ENCODE measurements at places on chromosomes 12 and 14.

DNA sequence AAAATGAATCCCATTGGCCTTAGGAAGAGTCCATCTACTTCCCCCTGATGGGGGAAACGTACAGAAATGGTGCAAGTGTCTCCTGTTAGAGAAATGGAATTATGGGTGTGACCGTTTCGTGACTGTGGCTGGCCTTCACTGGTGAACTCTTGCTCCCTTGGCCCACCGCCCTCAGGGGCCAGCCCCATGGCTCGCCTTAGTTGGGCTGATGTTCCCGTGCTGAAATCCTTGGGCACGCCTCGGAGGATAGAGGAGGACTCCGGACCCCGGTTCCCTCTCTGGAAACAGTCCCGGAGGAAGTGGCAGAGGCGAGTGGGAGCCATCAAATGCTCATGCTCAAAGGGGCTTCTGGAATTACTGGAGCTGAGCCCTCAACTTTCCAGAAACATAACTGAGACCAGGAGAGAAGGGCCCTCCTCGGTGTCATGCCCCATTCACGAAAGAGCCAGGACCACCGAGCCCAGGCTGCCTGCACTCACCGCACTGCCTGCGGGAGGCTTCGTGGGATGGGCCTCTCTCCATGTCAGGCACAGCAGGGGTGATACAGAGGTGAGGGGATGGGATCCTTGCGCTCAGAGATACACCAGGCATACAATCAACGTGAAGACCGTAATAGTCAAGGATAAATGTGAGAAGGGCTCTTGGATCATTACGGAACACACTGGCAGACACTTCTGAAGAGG lies 10.1 kb upstream of the CACNA2D4 start:
- DNase-seq = no peak

GRCh38 chr14:87102811-87103378 lies 890.1 kb downstream of the GALC start:
- DNase-seq = no peak

DNA sequence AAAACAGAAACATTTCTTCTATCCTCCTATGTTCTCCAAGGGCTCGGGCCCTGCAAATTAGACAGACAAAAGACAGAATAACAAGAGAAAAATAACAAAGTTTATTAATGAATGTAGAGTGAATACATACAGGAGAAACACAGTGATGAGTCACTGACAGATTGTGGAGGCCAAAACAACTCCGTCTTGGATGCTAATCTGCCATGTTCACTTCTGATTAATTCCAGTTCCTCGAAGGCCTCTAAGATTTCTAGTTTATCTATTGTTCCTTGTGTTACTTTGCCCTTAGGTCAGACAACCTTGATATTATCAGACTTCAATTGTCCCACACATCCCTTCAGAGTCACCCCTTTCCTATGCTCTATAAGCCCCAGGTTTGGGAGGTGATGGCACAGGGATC lies 26.8 kb upstream of the NEDD1 start:
- DNase-seq = no peak

DNA sequence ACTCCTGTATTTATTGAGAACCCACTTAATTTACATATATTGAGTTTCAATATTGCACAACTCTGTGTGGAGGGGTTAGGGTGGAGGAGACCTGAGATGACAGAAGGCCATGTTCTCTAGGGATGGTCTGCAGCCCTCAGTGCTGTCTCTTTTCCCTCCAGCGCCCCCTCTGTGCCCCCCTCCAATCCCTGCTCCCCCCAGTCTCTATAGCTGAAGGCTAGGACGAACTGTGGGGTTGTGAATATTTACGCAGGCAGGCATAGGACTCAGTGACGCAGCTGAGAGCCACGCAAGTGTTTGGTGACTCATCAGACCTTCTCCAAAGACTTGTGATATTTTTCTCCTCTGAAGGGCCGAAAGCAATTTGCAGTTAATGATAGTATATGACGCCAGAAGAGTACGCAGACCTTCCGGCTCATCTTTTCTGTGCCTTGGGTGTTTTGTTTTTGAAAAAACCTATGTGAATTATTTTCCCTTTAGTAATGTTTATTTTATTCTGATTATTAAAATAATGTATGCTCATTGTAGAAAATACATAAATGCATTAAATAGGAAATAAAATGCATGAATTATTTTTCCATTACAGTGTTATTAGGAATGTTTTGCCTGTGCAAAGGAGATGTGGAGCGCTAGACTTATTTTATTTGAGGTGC lies 85.3 kb downstream of the SLC25A47 start:
- no peak for DNase-seq

DNA sequence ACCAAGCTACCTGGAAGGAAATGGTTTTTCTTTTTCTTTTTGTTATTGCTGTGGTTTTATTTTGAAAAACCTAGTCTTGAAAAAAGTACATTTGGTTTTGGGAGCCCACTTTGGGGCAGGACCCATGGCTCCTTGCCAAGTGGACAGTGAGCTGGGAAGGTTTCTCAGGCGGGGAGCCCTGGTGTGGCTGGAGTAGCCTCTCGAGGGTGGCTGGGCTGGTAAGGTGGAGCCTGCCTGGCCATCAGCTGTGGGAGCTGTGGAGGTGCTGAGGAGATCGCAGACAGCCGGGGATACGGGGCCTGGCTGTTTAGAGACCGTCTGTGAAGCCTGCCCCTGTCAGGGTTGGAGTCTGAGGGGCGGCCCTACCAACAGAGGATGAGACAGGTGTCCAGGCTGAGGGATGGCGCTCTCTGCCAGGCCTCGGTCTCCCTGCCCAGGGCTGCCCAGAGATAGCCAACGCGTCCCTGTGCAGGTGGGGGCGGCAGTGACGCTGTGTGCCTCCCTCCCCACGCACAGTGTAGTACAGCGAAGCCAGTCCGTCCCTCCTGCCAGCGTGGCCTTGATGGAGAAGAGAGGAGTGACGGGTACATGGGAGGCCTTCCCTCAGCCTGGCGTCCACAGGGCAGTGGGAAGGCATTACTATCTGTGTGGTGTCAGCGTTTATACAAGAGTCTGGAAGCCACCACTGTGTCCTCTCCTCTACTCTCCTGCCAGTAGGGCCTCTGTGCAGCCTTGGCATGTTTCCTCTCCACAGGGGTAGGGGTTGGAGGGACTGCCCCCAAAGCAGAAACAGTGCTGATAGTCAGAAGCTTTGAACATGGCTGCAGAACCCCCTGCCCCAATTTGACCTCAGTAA lies 5.9 kb downstream of the RIN3 start:
- no peak for DNase-seq

DNA sequence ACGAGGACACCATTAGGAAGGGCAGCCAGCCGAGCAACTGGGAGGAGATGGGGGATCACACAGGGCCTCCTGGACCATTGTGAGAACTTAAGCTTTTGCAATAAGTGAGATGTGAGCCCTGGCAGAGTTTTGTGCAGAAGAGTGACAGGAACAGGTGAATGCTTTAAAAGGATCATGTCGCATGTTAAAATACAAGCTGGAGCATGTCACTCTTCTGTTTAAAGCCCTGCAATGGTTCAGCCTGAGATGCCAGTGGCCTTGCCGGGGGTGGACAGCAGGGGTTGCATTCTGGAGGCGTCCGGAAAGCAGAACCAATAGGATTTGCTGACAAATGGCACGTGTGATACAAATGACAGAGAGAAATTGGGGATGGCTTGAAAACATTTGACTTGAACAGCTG lies 137.5 kb upstream of the RFLNA start:
- DNase-seq = no peak

DNA sequence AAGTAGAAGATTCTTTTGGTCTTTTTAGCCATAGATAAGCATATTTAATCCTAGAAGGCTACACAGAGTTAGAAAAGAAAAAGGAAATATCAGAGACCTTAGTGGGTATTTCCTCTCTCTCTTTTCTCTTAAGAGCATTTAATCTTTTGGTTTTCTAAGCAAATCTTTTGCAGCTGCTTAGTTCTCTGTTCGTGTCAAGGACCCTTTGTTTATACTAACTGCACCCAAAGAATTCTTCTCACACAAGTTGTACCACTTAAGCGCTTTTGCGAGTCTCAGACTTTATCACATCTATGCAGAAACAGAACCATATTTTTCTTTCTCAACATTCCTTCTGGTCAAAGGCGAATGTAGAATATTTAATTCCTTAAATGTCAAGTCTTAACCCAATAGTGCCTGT lies 17.9 kb upstream of the NID2 start:
- no peak for DNase-seq

DNA sequence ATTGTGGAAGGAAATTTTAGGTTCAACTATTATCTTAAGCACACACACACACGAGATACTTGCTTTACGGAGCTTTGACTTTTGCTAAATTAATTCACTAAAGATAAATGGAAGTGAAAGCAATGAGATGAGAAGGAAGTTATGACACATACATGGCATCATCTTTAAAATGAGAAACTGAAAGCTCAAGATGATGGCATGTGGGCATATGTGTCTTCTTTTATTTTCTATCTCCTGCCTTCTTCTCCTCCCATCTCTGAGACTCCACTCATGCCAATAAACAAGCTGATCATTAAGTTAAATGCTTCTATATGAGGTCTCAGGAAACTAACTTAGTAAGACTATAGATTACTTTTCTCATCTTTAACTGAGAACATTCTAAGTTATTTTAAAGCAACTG lies 216.7 kb downstream of the MED13L start:
- no peak for DNase-seq
